ENCODE measurements at places on chromosomes 3 and 15. TPM values are rescaled to one million over a fixed set of nuclear protein-coding genes. Genes with fewer than 3 reads are reported as not detected.

CLRN1 gene
- total RNA-seq = not detected

IL12A gene
- total RNA-seq = 0.33 TPM

GNAT1 gene
- not detected for total RNA-seq

SPINT1 gene
- 3.2 TPM for total RNA-seq

LXN gene
- total RNA-seq = 72.1 TPM

Data from vein endothelial cell (primary cell).